ENCODE measurements at places on chromosomes 11 and 22.

DNA sequence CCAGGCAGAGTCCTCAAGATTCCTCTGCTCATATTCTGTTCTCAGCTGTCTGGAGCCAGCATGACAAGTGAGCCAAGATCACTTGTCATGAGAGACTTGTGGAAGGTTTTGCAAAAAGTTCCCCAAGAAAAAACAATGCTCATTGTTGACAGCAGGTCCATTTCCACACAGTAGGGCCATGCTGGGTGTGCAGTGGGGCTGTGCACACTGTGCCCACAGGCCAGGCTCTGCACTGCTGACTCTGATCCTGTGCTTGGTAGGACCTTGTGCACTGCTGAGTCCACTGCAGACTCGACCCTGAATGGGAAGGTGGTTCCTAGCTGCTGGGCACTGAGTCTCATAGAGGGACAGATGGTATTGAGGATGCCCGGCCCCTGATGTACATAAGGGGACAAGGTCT, 33.9 kb upstream of the IGLL5 start:
- no peak for DNase-seq

DNA sequence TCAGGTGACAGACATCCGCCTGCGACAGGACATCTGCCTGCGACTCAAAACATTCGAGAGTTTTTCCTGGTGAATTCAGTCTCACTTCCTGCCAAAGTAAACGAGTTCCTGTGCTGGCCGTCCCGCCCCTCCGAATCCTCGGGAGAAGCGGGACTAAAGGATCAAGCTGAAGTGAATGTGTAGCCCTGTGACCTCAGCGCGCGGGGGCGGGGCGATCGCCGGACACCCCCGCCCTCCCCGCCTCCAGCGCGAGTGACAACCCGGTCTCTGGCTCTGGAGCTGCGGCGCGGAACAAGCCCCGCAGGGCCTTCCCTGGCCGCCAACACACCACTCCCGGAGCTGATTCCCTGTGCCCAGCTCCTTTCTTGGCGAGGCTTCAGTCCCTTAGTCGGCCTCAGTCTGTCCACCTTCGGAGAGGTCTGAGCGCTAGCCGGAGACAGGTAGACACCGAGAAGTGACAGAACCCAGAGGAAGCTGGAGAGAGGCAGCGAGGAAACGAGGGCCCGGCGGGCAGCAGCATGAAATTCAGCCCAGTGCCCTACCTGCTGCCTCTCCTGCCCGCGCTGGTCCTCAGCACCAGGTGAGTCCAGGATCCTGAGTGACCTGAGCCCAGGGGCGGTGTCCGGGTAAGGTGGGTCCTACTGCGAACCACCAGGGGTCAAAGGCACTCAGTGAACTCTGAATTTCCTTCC, 766.4 kb upstream of the LUZP2 start:
- DNase-seq, result no peak

- no peak for DNase-seq
Observed at GRCh38 chr11:81852896-81853295, 880.8 kb downstream of the FAM181B start.

DNA sequence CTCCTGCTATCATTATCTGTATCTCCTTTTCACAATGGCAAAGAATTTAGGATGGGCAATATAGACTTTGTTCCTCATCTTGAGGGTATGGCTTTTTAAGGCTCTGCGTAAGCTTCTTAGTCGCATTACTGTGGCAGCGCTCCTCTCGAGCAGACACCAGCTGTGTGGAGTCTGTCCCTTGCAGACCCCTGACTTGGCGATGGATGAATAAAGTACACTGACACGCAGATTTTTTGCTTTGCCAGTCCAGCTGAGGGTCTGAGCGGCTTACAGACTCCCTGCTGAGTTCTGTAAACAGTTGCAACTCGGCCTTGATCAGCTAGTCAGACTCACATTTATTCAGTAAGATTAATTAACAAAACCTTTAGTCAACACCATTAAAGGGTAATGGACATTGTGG, 390.0 kb upstream of the CNTN5 start:
- no peak for DNase-seq

GRCh38 chr11:100632941-100633452, 54.1 kb upstream of the ARHGAP42 start:
- no peak for DNase-seq

- no peak for DNase-seq
Observed at GRCh38 chr22:37999236-37999635, 14.9 kb upstream of the SOX10 start.

DNA sequence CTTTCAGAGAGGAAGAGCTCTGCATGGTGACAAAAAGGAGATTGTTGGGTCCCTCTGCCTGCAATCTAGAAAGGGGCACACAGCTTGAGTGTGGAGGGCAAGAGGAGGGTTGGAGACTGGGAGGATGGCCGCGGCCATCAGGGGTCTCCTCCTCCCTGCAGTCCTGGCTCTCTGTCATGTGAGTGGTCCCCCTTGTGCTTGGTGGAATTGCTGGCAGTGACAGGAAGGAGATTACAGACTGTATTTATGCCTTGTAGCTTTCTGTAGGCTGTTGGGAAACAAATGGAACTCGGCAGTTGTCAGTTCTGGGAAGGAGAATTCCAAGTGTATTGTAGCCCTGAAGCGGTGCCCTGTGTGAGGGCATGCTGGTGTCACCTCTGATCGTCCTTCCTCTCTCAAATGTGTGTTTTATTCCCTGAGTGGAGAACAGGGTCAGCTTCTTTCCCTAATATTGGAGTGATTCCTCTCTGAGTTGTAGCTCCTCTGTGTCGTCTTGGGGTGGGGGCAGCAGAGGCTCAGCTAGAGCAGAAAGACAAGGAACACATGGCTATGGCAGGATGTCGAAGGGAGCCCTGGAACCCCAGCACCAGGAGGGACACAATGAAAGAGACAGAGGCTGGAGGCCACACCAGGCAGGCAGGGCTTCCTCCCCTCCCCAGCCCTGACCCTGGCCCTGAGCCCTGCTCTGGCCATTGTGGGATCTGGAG, 163.1 kb downstream of the PKNOX2 start:
- no peak for DNase-seq

GRCh38 chr11:134501406-134502152, 89.5 kb upstream of the B3GAT1 start:
- no peak for DNase-seq

GRCh38 chr11:101707477-101707876, 123.7 kb upstream of the TRPC6 start:
- DNase-seq, result no peak

DNA sequence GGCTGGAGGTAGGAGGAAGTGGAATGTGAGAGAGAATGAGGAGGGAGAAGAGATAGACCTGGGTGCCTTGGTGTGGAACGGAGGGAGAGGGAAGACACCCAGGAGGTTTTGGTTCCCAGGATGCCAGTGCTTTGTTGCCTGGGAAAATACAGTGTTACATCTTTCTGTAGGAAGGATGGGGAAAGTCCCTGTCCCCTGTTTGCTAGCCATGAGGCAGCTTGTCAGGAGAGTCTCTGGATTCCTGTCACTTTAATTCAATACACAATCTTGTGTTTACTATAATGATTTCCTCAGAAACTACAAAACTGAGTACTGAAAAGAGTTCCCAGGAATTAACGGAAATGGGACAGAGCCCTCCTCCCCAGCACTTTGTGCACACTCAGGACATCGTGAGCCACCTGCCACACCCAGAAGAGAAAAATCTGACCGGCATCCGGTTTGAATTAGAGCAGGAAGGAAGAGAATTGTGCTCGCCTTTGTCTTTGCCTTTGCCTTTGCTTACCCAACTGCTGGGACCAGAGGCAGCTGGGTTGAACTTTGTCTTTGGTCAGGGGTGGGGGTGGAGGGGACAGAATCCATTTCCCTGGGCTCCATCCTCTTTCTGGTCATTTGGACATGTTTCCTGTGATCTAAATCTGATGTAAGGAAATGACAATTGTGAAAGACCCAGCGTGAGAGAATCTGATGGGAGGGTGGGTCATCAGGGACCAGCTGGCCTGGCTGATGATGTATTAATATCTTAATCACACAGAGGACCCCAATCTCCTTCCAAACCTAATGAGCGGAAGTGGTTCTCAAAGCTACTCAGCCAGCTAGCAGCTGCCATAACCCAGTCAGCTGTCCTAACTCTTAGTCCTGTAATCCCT, 1.3 kb upstream of the LIMK2 start:
- no peak for DNase-seq
